Lower leg skin (tissue), 4 donors: ENCODE measurements at places on chromosomes 5 and 9. TPM values are rescaled to one million over a fixed set of nuclear protein-coding genes. Genes with fewer than 3 reads are reported as not detected.

Gene PLAC8L1
- total RNA-seq = not detected

Gene CRB2
- total RNA-seq = not detected

Gene P4HA2
- total RNA-seq = 18.0 TPM

Gene EDIL3
- total RNA-seq = 21.5 TPM

Gene SOWAHA
- total RNA-seq = 1.0 TPM

Gene LRRC70
- 4.5 TPM for total RNA-seq
